Epithelial cell of alveolus of lung (primary cell): ENCODE measurements at places on chromosomes 3 and 15. TPM values are rescaled to one million over a fixed set of nuclear protein-coding genes. Genes with fewer than 3 reads are reported as not detected.

Gene ALDH1L1
- total RNA-seq: not detected in 2 replicates

Gene GMNC
- total RNA-seq: not detected in 2 replicates

Gene DLL4
- total RNA-seq: 0.88 and 3.1 TPM in 2 replicates

Gene DGKG
- total RNA-seq: 1.3 TPM in 1 of 2 replicates, not detected in the other

Gene FAM162A
- total RNA-seq: 23.4 and 70.7 TPM in 2 replicates

Gene C3orf85
- total RNA-seq: not detected in 2 replicates

Gene RTP1
- not detected in 2 replicates for total RNA-seq

Gene BHLHE40
- total RNA-seq: 14.9 and 83.5 TPM in 2 replicates

Gene CCDC33
- total RNA-seq: 6.1 TPM in 1 of 2 replicates, not detected in the other

Gene ADPGK
- 46.9 and 47.6 TPM in 2 replicates for total RNA-seq

Gene IGSF10
- 1.6 and 3.7 TPM in 2 replicates for total RNA-seq

Gene C3orf49
- not detected in 2 replicates for total RNA-seq

Gene KBTBD13
- total RNA-seq: 0.13 TPM in 1 of 2 replicates, not detected in the other

Gene HTR3E
- total RNA-seq: not detected in 2 replicates

Gene PPM1L
- 2.2 and 3.4 TPM in 2 replicates for total RNA-seq

Gene SH2D7
- not detected in 2 replicates for total RNA-seq

Gene ANKUB1
- total RNA-seq: not detected in 2 replicates

Gene EPHA3
- total RNA-seq: 0.40 and 0.78 TPM in 2 replicates

Gene C2CD4B
- 0.13 and 4.1 TPM in 2 replicates for total RNA-seq

Gene SLC51B
- 0.65 and 8.3 TPM in 2 replicates for total RNA-seq

Gene CNTN3
- total RNA-seq: 0.78 and 3.4 TPM in 2 replicates
